SHP77 (cell line): ENCODE measurements at places on chromosomes 12 and 14.

- DNase-seq = no peak
Observed at GRCh38 chr12:5965950-5966383, 20.9 kb upstream of the ANO2 start.

- no peak for DNase-seq
Observed at GRCh38 chr12:51819736-51820525, 28.6 kb downstream of the FIGNL2 start.

DNA sequence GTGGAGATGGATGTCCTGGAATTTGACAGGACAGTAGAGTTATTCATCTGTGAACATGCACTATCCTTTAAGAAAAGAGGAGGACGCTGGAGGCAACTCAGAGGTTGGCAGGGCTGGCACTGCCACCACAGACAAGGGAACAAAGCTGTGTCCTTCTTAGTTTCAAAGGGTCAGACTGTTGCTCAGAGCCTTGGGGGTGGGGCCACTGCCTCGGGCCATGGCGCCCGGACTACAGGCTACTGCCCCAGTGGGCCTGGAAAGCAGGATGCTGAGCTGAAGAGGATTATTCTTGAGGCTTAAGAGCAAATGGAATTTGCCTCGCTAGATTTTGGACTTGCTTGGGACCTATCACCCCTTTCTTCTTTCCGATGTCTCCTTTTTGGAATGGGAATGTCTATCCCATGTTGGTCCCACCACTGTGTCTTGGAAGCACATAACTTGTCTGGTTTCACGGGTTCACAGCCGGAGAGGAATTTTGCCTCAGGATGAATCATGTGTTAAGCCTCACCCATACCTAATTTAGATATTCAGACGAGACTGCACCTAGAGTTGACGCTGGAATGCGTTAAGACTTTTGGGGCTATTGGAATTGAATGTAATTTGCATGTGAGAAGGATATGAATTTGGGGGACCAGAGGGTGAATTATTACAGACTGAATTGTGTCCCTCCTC lies 114.8 kb upstream of the RFLNA start:
- no peak for DNase-seq

DNA sequence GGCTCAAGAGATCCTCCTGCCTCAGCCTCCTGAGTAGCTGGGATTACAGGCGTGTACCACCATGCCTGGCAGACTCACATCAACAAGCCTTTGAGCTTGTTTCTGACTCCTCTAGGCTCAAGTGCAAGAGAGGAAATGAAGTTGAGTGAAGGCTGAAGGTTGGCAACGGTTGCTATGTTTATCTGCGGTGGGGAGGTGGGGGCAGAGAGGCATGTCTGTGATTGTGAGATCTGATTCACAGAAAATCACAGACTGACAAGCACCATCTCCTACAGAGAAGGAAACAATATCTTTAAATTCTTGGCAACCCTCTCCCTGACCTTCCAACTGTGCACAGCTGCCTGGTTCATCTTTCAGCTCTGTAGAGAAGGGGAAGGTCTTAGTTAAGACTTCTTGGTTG lies 22.1 kb upstream of the NINJ2 start:
- DNase-seq = no peak

DNA sequence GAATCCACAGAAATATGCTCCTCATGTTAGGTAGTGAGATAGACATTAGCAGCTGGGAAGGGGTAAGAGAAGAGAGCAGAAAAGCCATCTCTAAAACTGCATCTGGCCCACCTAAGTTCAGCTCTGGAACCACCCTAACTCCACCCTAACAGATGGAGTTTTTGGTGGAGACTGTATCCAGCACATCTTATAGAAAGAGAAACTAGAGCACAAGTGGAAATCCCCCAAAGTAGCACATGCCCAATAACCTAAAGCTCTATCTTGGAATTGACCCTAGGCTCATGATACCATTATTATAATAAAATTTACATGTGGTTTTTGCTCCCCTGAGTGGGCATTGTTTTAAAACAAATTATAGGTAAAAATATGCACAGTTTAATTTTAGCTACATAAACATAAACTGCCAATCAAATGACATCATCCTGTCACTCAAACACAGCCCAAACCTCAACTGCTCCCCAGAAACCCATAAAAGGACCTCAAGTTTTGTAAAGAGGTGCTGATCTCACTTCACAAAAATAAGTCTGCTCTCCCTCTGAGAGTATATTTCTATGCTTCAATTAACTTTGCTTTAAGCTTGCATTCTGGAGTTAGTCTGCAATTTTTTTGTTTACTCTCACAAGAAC lies 206.4 kb downstream of the PIK3C2G start:
- DNase-seq = no peak

DNA sequence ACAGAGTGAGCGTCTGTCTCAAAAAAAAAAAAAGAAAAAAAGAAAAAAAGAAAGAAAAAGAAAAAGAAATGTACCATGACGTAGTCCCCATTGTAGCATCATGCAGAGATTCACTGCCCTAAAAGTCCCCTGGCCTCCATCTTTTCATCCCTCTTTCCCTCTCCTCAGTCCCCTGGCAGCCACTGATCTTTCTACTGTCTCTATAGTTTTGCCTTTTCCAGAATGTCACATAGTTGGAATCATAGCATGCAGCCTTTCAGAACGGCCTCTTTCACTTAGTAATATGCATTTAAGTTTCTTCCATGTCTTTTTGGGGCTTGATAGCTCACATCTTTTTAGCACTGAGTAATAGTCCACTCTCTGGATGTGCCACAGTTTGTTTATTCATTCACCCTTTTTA lies 60.5 kb upstream of the NCOR2 start:
- no peak for DNase-seq

DNA sequence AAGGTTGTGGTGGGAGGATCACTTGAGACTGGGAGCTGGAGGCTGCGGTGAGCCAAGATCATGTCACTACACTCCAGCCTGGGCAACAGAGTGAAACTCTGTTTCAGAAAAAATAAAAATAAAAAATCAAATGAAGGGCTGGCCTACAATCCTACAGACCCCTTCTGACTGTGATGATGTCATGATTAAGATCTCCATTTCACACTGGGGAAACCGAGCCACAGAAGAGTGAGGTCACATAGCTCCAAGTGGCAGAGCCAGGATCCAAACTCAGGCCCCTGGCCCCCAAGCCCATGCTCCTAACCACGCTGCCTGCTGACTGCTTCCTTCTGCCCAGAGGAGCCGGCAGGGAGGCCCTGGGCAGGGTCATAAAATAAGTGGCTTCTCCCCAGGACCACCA lies 258.0 kb upstream of the FKBP4 start:
- DNase-seq = no peak

DNA sequence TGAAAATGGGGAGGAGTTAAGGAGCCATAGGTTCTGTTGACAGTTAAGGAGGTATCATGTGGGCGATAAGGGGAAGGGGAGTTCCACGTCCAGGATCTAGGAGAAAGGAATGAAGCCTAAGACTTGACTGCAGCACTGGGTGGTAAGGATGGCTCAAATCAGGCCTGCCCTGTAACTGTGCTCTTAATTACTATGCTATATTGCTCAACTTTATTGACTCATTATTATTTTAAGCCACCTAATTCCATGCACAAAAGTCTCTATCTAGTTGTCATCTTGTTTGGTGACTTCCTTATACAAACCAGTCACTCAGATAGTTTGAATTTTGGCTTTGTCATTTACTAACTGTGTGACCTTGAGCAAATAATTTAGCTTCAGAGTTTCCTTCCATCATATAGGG lies 242.1 kb upstream of the ARHGAP5 start:
- DNase-seq = no peak

GRCh38 chr12:91138337-91138920 lies 27.1 kb upstream of the LUM start:
- DNase-seq = no peak

DNA sequence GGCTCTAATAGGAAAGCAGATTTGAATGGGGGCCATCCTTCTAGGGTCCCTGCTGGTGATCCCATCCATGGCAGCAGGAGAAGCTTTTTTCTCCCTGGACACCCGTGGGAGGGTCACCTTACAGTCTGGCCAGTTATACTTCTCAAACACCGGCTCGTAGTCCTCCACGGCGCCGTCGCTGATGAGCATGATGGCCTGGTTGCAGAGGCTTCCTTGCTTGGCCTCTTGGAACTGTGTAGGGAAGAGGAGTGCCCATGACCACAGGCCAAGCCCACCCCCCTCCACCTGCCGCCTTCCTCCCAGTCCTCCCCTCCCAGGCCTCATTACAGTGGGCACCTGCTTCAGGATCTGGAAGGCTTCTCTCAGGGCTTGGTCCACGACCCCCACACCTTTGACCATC lies 33.8 kb downstream of the CACNA2D4 start:
- no peak for DNase-seq

GRCh38 chr14:99995700-99996356 lies 69.4 kb upstream of the EVL start:
- DNase-seq = peak; percentile 37

DNA sequence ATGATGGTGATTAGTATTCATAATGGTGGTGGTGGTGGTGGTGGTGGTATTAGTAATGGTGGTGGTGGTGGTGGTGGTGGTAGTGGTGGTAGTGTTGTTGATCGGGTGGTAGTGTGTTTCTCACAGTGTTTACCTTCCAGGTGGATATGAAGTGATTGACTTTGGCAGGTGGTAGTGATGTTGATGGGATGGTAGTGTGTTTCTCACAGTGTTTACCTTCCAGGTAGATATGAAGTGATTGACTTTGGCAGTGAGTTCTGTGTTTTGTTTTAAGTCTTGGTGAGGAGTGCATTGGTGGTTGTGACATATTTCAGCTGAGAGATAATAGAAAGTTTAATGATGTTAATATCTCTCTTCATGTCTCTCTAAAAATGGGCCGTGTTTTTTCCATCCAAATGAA lies 189.4 kb downstream of the TMTC2 start:
- no peak for DNase-seq

DNA sequence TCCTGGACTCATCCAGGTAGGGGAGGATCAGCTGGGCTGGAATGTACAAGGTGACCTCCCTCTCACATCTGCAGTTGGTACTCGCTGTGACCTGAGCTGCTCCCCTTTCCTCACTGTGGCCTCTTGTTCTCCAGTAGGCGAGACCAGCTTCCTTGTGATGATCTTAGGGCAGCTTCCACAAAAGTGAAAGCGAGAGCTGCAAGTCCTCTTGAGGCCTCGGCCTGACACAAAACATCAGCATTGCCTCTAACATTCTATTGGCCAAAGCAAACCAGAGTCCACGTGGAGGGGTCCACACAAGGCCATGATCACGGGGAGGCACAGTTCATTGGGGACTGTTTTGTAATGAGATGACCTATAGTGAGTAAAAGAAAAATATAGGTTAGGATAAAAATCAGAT lies 127.5 kb downstream of the SMOC1 start:
- DNase-seq = no peak

DNA sequence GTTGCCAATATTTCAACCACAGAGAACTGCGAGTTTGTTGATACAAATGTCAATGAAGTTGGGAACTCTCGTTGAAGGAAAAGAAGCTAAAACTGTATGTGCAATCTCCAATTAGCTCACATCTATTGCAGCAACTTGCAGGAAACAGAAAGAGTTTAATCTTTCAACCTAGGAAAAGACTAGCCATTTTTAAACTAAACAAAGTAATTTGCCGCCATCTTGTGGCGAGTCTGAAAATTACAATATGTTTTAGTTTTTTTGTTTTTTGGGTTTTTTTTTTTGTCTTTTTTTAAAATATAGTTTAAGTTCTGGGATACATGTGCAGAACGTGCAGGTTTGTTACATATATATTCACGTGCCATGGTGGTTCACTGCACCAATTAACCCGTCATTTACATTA lies 131.2 kb upstream of the FOXG1 start:
- DNase-seq = peak; percentile 15

DNA sequence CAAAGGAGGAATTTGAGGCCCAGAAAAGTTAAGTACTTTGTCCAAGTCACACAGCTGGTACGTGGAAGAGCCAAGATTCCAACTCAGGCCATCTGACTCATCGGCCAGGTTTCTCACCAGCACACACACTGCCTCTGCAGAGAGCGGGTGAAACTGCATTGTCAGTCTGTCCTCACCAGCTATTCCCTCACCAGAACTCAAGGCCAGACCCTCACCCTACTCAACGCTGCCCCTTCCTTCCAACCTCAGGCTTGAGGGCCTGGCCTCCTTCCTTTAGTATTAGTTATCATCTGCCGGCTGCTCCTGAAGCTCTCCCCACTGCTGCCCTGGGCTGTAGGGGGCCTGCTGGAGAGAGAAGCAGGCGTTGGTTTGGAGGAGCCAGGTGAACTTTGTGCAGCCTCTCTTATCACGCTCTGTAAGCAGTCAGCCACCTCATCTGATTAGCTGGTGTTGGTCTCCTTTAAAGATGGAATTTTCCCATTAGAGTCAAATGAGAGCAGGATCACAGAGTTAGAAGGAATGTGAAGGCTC lies 16.6 kb upstream of the PLEK2 start:
- no peak for DNase-seq

GRCh38 chr14:99424306-99424877 lies 56.3 kb downstream of the SETD3 start:
- no peak for DNase-seq

- DNase-seq = no peak
Observed at GRCh38 chr12:130924966-130925665, 28.6 kb upstream of the ADGRD1 start.

DNA sequence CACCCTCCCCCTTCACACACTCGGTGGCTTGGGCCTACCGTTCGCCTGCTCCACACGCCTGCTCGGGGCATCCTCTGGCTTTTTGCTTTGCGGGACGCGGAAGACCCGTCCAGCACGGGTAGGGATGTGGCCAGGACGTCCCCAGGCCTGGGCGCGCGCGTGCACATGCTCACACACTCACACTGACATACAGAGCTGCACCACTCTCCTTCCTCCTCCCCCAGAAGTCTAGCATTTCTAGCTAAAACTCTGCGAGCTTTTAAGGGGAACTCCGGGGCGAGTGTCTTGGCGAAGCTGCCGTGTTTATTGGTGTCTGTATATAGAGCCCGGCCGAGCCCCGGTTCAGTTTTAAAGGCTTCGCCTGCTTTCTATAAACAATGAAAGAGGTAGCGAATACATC lies 5.0 kb downstream of the TBX5 start:
- no peak for DNase-seq

DNA sequence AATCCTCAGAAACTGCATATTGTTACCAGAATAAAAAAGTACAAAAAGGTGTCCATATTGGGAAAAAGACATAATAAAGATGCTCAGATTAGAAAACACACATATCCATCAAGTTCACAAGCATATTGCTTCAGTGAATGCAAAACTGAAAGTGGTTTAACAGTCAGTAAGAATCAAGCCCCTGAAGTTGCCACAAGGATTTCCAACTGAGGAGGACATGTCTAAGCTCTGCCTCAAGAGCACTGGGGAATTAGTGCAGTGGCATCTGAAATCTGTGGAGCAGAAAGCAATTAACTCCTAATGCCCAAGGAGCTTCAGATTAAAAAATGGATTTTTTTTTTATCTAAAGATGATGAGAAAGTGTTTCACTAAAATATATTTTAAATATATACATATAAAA lies 113.2 kb downstream of the DENND5B start:
- no peak for DNase-seq

- DNase-seq = peak; percentile 7
Observed at GRCh38 chr14:67623114-67623513, 3.4 kb downstream of the ARG2 start.
